SIG-M5 (cell line): ENCODE measurements at places on chromosomes 12 and 14.

DNA sequence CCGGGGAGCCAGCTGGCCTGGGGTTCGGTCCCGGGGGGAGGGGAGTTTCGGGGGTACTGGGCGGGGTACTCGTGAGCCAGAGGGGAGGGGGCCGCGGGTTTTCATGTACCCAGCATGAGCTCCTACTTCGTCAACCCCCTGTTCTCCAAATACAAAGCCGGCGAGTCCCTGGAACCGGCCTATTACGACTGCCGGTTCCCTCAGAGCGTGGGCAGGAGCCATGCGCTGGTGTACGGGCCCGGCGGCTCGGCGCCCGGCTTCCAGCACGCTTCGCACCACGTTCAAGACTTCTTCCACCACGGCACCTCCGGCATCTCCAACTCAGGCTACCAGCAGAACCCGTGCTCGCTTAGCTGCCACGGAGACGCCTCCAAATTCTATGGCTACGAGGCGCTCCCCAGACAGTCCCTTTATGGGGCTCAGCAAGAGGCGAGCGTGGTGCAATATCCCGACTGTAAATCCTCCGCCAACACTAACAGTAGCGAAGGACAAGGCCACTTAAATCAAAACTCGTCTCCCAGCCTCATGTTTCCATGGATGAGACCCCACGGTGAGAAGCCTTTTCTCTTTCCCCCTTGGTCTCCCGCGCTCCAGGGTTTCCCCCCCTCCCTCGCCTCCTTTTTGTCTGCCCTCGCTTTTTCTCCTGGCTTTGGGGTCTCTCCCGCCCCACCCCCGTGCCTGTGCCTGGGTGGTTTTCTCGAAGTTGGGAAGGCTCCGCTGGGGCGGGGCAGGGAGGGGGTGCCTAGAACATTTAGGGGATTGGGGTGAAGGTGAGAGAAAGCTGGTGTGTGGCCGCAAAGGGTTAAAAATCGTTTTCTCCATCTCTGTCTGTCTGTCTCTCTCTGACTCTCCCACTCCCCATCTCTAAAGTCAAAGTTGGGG lies 627 bp downstream of the HOXC8 start:
- DNase-seq: no peak

DNA sequence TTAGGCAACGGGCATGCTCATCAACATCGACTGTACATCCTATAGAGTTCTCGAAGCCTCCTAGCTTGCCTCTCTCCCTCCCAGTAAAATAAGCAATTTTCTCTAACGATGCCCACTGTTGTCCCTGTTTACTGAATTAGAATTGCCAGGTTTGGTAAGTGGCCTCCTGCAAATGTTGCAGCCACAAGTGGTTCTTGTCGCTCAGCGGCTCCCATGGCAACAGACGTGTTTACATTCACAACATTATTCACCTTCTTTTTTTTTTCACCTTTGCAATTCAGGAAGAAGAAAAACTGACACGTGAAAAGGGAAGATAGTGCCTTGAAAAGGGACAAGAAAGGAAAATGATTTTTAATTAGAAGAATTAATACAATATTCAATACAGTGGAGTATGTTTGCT lies 100.9 kb upstream of the PKP2 start:
- DNase-seq: no peak

DNA sequence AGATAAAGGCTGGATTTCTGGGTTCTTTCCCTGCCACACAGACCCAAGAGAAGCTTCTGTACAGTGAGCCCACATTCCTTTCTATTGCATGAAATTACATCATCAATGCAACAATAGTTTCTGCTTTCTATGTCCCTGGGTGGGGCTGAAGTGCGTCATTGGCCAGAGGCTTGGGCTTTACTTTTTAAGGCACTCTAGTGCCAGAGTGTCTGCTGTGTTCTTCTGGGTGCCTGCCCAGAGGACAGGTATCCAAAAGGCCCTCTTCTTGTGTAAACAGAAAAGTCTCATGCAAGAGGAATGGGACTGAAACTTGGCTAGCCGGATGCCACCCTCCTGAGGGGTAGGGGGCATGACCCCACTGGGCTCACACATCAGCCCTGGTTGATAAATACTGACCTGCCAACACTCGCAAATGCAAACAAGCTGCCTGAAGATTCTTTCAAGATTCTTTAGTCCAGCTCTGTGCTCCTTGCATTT lies 5.9 kb downstream of the KRT86 start:
- DNase-seq: peak; percentile 54

GRCh38 chr12:97886511-97887176 lies 424.0 kb downstream of the RMST start:
- DNase-seq: no peak

DNA sequence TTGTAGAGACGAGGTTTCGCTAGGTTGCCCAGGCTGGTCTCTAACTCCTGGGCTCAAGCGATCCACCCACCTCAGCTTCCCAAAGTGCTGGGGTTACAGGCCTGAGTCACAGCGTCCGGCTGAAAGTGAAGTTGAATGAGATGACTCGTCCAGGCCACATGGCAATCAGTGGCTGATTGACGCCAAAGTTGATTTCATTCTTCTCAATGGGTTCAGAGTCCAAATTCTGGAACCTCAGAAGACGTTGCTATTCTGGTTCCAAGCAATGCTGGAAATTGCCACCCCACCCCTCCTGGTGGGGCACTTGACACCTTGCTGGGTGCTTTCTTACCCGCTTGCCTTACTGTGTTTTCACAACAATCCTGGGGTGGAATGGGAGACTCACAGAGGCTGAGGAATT lies 14.9 kb downstream of the ABCB9 start:
- DNase-seq: no peak

DNA sequence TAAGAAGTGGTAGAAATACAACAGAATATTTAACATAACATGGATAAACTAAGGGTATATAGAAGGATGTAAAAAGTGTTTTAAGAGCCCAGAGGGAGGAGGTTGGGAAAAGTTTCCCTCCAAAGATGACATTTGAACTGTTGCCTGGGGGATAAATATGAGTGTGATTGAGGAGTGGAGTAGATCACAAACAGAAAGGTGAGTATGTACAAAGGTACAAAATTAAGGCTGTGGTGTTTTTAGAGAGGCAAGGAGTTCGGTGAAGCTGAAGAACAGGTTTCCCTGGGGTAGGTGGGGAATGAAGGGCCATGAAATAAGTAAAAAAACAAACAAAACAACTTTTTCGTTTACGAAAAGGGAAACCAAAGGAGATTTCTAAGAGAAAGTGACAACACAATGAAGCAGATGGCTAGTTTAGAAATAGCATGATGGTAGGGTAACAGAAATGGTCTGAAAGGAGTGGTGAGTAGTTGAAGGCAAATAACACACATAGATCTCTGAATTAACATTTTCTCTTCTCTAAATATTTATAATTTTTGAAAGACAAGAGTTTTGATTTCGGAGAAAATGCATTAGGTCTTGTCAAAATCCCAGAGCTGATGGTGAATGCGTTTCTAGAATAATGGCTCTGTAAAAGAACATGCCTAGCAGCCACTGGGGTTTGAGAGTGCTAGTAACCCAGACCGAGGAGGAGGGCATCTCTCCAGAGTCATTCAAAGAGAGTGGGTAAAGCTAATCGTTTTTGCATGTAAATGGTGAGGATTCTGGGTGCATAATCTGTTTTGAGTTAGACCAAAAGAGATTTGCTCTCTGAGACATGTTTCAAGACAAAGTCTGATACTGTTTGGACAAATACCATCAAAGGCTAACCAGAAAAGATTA lies 240.4 kb upstream of the DCN start:
- no peak for DNase-seq

DNA sequence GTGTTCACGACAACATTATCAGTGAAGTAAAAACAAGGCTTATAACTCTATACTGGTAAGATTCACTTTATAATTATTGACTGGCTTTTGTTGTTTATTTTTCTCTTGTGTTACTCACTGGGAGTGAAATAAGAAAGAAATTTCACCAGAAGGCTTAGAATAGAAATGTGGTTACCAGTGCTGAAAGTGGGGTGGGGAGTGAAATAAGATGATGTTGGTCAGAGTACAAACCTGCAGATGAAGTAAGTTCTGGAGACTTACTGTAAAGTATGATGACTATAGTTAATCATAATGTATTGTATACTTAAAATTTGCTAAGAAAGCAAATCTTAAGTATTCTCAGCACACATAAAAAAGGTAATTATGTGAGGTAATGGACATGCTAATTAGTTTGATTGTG lies 198.4 kb downstream of the KLHL28 start:
- no peak for DNase-seq

DNA sequence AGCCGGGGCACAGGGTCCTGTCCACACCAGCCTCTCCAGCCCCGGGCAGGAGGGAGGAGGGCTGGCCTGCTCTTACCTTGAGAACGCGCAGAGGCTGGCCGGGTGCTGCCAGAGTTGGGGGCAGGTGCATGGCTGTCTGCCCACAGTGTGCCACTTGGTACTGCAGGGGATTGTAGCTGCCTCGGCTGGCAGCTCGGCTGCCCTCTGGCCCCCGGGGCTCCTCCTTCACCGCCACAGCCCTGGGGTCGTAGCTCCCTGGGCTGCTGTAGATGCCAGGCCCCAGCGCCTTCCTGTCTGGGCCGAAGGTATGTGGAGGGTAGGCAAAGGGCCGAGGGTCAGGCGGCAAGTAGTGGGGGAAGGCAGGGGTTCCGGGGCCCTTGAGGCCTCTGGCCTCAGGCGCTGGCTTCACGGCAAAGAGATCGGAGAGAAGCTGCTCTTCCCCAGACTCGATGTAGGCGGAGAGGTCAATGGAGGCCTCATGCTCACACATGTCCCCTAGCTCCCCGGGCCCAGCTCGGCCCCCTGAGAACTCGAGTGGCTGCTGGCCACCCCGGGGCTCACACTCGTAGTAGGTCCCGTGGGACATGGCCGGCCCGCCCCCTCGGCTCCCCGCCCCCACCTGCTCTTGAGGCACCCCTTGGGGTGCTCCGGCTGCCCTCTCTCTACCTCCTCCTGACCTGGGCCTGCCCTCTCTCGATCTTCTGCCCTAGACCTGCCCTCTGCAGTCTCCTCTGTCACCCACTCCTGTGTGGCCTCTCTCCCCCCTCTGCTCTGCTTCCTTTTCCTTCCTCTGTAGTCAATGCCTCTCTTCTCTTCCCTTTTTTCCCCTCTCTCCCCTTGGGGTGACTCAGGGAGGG lies at the start of gene CEBPE:
TSS of gene CEBPE (minus strand) at position 750 of the 857 bp plus-strand sequence. CDS start at position 586, 164 bp downstream.
- DNase-seq: peak; percentile 30

- no peak for DNase-seq
Observed at GRCh38 chr14:104434214-104435076, 145.1 kb upstream of the C14orf180 start.

- no peak for DNase-seq
Observed at GRCh38 chr12:112645586-112645985, 146.0 kb upstream of the RPH3A start.

- no peak for DNase-seq
Observed at GRCh38 chr12:92993259-92993658, 64.2 kb upstream of the EEA1 start.

- DNase-seq: no peak
Observed at GRCh38 chr12:58871556-58871955, 48.7 kb downstream of the LRIG3 start.

GRCh38 chr12:93825501-93825888 lies 148.3 kb downstream of the CRADD start:
- no peak for DNase-seq

DNA sequence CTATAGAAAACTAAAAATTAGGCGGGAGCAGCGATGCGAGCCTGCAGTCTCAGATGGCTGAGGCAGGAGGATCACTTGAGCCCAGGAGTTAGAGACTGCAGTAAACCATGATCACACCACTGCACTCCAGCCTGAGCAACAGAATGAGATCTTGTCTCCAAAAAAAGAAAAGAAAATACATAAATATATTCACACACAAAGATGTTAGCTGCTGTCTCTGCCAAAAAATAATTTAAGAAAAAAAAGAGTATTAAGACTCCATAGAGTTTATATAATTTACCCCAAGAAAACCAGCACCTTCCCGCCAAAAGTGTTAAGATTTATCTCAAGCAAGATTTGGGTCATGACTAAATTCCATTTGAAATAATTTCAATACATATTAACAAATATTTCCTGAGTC lies 102.6 kb downstream of the MED13L start:
- DNase-seq: no peak

DNA sequence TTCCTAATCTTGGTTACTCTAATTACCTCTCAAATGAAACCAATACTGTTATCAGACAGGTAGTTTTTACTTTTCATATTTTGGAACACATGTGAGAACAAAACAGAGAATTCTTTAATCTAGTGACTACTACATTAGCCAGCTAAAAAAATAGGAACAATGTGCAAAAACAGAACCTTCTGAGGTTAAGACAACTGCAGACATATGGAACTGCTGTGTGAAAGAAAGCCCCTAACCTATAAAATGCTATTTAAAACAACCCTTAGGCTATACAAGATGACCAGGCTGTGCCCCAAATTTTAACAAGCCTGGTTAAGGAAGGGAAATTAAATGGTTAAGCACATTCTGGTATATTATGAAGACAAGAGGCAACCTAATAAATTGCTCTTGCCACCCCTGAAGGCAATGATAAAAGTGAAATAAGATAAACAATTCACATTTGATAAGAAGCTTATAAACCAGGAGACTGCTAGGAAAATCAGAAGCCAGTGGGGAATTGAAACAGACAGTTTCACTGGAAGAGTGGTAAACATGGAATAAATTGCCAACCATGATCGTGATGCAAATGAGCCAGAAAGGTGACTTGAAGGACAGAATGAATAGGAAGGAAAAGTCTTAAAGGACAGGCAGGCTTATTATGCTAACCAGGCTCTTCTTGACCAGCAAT lies 7.4 kb downstream of the GTSF1 start:
- DNase-seq: no peak

DNA sequence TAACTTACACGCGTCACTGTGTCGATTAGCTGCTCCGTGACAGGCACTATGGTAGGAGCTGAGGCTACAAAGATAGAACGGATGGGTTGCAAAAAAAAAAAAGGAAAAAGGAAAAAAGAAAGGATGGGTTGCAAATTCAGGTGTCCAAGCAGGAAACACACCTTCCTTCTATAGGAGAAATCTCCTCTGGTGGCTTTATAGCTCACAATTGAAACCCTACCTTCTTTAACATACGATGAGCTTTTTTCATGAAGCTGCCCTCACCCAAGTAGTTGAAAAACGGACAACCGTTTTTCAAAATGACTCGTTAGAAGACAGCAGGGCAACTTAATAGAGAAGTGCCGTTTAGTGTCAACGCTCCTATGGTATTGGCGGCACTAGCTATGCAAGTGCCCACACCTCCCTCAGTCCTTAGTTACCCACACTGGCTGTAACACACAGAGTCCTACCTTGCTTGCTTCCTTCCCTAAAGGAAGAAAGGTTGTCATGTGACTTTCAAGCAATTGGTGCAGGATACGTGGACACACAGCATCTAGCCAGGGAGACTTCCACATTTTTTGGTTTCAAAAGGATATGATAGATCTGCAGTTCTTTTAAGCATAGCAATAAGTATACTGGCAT lies 682 bp upstream of the TRIP11 start:
- no peak for DNase-seq

- no peak for DNase-seq
Observed at GRCh38 chr12:11882301-11883019, 188.3 kb upstream of the BCL2L14 start.

- DNase-seq: no peak
Observed at GRCh38 chr12:80539029-80539428, 95.0 kb downstream of the PTPRQ start.

DNA sequence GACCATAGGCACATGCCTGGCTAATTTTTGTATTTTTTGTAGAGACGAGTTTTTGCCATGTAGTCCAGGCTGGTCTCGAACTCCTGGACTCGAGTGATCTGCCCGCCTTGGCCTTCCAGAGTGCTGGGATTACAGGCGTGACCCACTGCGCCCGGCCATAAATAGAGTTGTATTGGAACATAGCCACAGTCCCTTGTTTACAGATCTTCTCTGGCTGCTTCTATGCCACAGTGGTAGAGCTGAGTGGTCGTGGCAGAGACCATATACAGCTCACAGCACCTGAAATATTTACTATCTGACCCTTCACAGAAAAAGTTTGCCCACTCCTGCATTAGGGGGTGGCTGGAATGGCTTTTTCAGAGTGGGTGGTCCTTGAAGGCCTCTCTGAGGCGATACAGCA lies 28.0 kb upstream of the TSPAN9 start:
- no peak for DNase-seq
